ENCODE measurements at places on chromosomes 11 and 22.

GRCh38 chr11:62830904-62831519 lies 839 bp downstream of the STX5 start:
- no peak for DNase-seq

GRCh38 chr11:70084046-70084984 lies 6.2 kb downstream of the ANO1 start:
- DNase-seq, result no peak

DNA sequence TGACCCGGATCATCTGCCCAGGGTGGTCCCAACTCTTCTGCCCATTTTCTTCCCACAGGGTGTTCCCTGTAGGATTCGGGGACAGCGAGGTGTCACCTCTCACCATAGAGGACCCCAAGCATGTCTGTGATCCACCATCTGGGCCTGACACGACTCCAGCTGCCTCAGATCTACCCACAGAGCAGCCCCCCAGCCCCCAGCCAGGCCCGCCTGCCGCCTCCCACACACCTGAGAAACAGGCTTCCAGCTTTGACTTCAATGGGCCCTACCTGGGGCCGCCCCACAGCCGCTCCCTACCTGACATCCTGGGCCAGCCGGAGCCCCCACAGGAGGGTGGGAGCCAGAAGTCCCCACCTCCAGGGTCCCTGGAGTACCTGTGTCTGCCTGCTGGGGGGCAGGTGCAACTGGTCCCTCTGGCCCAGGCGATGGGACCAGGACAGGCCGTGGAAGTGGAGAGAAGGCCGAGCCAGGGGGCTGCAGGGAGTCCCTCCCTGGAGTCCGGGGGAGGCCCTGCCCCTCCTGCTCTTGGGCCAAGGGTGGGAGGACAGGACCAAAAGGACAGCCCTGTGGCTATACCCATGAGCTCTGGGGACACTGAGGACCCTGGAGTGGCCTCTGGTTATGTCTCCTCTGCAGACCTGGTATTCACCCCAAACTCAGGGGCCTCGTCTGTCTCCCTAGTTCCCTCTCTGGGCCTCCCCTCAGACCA lies 24.0 kb downstream of the CSF2RB start:
- DNase-seq, result no peak

- no peak for DNase-seq
These were observed 437.5 kb downstream of the INSC start for GRCh38 chr11:15551901-15552851.

DNA sequence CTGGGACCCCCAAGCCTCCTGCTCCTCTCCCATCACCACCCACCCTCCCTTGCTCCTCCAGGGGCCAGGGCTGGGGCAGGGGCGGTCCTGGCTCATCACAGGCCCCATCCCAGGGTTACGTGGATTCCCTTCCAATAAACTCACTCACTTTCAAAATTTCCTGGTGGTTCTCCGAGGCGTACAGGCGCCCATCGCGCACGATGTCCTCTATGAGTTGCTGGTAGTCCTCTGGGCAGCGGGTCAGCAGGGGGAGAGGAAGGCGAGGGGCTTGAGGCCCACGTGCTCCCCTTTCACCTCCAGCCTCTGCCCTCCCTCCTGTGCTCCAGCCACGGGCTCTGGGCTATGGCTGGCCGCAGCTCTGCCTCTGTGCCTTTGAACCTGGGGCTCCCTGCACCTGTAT lies 20.5 kb upstream of the TTLL12 start:
- no peak for DNase-seq

DNA sequence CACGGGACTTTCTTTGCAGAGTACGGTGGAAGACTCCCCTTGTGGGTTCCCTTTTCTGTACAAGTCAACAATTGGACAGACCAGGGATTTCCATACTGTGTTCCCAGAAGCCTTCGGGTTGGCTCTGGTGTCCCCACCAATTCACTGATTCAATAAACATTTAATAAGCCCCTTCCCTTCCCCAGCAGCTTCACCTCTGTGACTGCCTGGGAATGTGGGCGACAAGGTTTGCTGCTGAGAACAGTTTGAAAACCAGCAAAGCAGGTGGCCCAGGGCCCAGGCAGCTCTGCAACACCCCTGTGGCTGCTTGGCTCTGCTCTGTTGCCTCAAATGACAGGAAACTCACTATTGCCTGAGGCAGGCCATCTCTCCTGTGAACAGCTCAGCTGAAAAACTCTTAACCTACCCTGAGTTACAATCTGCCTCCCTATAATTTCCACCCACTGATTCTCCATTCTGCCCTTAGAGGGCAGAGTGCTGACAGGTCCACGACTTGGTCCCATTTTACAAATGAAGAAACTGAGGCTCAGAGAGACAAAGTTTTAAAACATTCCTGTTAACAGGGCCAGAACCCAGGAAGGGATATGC lies 10.4 kb downstream of the ADORA2A start:
- DNase-seq, result no peak

GRCh38 chr22:32850591-32851517 lies 49.3 kb downstream of the TIMP3 start:
- no peak for DNase-seq

- no peak for DNase-seq
These were observed 43.4 kb upstream of the MICAL2 start for GRCh38 chr11:12066799-12067508.

Data from stimulated activated CD8-positive, alpha-beta memory T cell treated with anti-CD3 and anti-CD28 coated beads, Interleukin-7, amount 100 ng/mL, for 48 hours (primary cell).